Vagina (tissue), 2 donors: ENCODE measurements at places on chromosomes 16 and 17. TPM values are rescaled to one million over a fixed set of nuclear protein-coding genes. Genes with fewer than 3 reads are reported as not detected.

The GNGT2 gene
- 6.6 TPM for total RNA-seq

The TAC4 gene
- not detected for total RNA-seq

The HOXB1 gene
- total RNA-seq = not detected

The SDR42E2 gene
- not detected for total RNA-seq

DNA sequence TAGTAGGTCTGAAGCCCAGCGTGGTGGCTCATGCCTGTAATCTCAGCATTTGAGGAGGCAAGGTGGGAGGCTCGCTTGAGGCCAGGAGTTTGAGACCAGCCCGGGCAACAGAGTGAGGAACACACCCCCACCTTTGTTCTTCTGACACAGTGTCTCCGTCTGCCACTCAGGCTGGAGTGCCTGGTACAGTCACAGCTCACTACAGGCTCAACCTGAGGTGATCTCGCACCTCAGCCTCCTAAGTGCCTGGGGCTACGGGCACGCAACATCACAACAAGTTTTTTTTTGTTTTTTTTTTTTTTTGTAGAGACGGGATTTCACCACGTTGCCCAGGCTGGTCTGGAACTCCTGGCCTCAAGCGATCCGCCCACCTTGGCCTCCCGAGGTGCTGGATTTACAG, 6.7 kb upstream of the TLCD3A start:
- no peak for DNase-seq

- no peak for DNase-seq
Observed at GRCh38 chr17:4354862-4355514, 11.5 kb downstream of the UBE2G1 start.

GRCh38 chr17:11880714-11881113, 116.6 kb downstream of the ZNF18 start:
- no peak for DNase-seq

DNA sequence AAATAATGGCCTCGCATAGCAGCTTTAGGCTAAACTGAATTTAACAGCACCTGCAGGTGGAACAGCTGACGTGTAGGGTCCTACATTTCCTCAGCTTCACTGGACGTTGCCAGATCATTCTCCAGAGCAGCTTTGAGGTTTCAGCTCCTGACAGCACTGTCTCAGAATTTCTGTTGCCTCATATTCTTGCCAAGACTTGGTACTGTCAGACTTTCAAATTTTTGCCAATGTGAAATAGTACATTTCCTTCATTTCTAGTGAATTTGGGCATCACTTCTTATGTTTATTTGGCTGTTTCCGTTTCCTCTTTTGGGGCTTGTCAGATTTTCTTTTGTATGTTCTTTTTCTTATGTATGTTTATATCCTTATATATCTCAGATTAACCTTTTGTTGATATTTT, 48.7 kb downstream of the MRTFB start:
- DNase-seq = no peak

GRCh38 chr16:53952215-53953208, 248.6 kb downstream of the FTO start:
- DNase-seq = no peak

DNA sequence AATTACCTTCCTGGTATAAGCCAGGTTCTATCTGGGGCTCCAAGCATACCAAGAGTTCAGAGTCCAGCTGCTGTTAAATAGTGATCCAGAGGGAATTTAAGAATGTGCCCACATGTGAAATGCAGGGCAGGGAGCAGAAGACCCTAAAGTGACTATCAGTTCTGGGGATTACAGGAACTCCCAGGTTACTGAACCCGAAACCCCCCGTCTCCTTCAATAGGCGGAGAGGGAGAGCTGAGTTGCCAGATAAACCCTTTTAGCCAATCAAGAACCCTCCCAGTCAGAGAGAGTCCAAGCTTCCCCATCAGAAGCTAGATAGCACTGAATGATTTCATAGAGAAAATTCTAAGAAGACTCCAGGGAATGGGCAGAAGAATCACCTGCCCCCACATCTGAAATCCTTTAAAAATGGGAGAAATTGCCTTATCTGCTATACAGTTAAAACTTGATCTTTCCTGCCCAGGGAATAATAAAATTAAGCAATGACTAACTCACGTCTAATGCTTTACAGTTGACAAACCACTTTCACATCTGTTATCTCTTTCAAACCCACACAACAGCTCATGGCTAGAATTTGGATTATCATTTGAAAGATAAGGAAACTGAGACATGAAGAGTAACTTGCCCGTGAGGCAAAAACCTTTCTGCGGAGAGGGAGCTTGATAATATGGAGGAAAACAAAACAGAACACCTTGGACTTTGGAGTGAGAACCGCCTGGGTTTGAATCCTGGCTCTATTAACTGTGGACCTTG, 10.2 kb downstream of the NOG start:
- DNase-seq = no peak

DNA sequence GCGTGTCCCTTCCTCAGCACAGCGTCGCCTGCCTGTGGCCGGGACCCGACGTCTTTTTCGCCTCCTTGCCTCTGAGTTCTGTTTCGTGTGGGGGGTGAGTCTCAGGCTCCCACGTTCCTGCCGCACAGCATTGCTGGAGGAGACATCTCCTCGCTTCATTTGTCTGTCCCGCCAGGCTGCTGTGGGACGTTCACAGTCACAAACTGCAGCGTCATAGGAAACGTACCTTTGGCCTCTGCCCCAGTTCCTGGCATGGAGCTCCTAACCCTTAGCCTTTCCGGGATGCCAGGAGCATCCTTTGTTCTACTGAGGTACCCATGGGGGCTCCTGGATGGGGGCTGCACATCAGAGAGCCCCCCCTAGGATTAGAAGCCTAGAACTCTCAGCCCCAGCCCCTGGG, 18.2 kb upstream of the CBFA2T3 start:
- no peak for DNase-seq

GRCh38 chr17:70434536-70435490, 265.5 kb downstream of the KCNJ2 start:
- no peak for DNase-seq

DNA sequence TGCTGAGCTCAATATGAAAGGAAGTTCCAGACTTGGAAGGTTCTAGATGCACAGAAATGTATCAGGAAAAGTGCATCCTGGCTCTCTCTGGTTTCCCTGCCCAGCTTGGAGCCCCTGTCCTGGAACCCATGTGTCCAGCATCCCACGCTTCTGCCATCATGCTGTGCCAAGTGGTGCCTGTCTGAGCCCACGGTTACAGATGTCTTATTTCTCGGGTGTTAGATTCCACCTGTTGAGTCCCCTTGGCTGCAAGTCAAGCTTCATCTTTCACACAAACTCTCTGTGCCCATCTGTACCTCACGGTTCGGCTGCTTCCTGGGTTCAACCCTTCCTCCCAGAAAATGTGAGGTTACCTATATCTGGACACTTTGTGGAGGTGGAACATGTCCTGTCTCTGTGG, 22.5 kb downstream of the OR1D5 start:
- DNase-seq = peak; percentile 96
